ENCODE measurements at places on chromosomes 5 and 9. TPM values are rescaled to one million over a fixed set of nuclear protein-coding genes. Genes with fewer than 3 reads are reported as not detected.

NDST1 gene
- 28.7 TPM for total RNA-seq

SPINK7 gene
- not detected for total RNA-seq

OR2K2 gene
- not detected for total RNA-seq

MRPS30 gene
- 113 TPM for total RNA-seq

SLC1A3 gene
- 23.9 TPM for total RNA-seq

ARPC5L gene
- total RNA-seq, result 65.1 TPM

CDKN2B gene
- not detected for total RNA-seq

STPG3 gene
- not detected for total RNA-seq

RELL2 gene
- total RNA-seq, result 6.0 TPM

MUSK gene
- total RNA-seq, result not detected

SPAAR gene
- total RNA-seq, result 0.60 TPM

FAM78A gene
- 6.7 TPM for total RNA-seq

STK32A gene
- total RNA-seq, result 0.19 TPM

WHRN gene
- total RNA-seq, result 7.1 TPM

ZNF483 gene
- total RNA-seq, result 3.3 TPM

SPATA31D4 gene
- total RNA-seq, result not detected

IFNA21 gene
- total RNA-seq, result not detected

ARHGEF39 gene
- total RNA-seq, result 6.6 TPM

BHMT2 gene
- not detected for total RNA-seq

ADGRV1 gene
- total RNA-seq, result 6.0 TPM

Measured in A375 (cell line).